ENCODE measurements at places on chromosomes 11 and 22.
A peak's percentile ranks its signal among the peaks of the same experiment; 100 is the strongest.

DNA sequence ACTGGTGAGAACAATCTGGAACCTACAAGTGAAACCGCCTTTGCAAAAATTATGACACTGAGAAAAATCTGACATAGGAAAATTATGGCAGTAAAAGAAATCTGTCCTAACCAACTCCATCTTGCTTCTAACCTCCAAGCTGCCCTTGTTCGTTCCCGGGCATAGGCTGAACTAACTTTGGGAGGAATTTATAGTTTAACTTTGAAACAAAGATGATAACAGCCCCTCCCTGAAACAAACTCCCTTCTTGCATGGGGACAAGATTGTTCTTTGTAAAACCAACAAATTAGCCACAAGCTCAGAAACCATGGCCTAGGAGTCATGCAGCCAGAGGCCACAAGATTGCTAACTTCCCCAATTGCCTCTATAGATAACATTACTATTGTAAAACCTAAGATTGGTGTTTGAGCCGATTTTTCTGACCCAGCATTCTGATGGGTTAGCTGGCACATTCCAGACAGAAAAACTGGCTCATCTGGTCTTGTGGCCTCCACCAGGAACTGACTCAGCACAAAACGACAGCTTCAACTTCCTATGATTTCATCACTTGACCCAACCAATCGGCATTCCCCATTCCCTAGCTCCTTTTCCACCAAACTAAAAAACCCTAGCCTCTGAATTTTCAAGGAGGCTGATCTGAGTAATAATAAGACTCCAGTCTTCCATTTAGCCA is 3.6 kb upstream of the CCDC81 start:
- no peak for DNase-seq

GRCh38 chr11:69308936-69309615 is 15.1 kb downstream of the MYEOV start:
- no peak for DNase-seq

GRCh38 chr11:6608726-6609501 is 3.1 kb downstream of the TAF10 start:
- DNase-seq, result no peak

GRCh38 chr11:113876074-113876797 is 864 bp upstream of the USP28 start:
- peak; percentile 35 for DNase-seq

DNA sequence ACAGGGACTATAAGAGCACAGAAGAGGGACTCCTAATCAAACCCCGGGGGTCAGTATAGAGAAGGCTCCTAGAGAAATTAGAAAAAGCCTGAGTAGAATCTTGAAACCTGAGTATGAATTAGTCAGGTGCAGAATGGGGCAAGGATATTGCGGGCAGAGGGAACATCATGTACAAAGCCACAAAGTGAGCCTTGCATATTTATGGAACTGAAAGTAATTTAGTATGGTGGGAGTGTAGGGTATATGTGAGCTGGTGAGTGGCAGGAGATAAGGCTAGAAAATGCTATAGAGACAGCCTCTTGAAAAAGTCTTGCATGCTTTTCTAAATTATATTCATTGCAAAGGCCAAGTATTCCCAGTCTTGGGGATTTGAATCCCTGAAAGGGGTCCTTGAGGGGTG is 93.7 kb downstream of the STIM1 start:
- DNase-seq, result no peak

DNA sequence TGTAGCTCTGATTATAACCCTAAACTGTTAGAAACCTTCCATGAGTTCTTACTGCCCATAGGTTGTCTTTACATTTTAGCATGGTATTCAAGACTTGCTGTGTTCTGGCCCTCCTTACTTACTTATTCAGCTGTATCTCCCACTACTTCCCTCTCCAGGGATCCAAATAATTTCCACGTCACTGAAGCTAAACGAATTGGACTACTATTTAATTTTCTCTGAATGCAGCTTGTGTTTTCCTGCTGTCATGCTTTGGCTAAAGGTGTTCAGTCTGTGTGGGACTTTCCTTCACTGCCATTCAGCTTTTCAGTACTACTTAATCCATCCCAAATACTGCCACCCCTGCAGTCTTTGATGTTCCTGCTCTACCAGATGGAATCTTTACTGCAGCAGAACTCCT is 88.3 kb downstream of the UVRAG start:
- peak; percentile 63 for DNase-seq

DNA sequence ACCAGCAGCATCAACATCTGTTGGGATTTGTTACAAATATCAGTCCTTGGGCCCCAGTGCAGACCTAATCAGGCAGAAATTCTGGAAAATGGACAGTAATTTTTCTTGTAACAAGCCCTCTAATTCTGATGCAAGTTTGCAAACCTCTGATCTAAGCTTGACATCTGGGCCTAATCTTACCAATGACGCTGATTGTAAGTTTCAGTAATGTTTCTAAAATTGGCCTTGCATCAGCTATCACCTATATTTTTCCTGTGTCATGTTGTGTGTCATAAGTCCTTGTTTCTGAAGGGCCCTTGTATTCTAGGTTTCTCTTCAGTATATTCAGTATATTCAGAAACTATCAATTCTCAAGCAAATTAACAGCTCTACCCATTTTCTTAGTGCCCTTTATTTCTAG is 36.4 kb downstream of the ZNF215 start:
- DNase-seq, result no peak

- DNase-seq, result peak; percentile 99
These were observed 137.5 kb downstream of the FAM76B start for GRCh38 chr11:95652002-95652472.

GRCh38 chr22:48079505-48080290 is 1317.2 kb downstream of the TBC1D22A start:
- no peak for DNase-seq

DNA sequence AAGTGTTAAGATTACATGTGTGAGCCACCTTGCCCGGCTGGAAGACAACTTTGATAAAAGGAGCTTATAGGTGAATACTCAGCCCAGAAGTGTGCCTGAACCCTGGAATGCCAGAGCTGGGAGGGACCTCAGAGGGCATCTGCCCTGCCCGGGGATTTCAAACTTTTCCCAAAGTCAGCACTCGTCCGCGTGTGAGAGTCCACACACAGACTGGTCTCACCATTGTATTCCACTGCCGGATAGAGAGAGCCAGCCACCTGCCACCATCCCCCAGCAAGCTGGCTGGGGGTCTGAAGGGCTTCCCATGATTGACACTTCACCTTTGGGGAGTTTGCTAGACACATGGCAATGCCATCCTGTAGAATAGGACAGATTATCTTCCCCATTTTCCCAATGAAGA is 49.2 kb downstream of the APOL3 start:
- DNase-seq, result no peak

DNA sequence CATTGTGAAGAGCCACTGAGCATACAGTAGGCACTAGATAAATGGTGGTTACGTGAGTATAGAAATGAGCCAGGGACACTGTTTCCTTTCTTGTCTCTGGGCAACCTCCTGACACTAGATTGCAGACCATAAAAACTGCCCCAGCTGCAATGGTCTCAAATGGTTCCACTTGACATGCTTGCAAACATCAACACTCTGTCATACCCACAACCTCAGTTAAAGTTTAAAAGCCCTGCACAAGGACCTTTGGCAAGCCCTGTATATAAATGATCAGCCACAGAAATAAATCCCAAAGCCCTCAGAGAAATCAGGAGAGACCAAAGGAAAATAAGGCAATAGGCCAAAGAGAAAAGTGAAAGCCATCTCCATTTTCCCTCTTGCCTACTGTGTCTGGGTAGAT is 20.7 kb downstream of the PLEKHA7 start:
- DNase-seq, result no peak
